ENCODE measurements at places on chromosomes 5 and 9. TPM values are rescaled to one million over a fixed set of nuclear protein-coding genes. Genes with fewer than 3 reads are reported as not detected.

DNA sequence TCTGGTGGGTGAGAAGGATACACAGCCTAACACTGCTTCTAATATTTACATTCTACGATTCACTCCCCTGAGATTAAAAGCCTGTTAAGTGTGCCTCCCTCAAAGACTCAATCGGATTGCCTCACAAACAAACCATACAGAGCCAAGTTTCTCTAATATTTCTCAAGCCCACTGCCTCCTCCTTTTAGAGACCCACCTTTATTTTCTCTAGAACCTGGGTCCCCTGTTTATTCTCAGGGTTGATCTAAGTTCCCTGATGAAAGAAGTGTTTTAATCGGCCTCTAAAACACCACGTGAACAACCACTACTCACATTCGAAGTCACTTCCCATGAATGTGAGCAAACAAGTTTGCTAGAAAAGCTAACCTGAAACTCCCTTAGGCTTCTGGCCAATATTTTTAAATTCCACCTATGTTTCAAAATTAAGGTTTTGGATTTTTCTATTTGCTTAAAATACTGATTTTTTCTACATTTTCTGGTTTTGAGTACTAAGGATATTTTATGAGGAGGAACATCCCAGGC lies 76.5 kb downstream of the GLIS3 start:
- DNase-seq = no peak

- no peak for DNase-seq
Observed at GRCh38 chr5:54520438-54520846, 2.9 kb downstream of the SNX18 start.

Gene GLRA1
- not detected for total RNA-seq

- DNase-seq = no peak
Observed at GRCh38 chr9:71767163-71767775, 1.0 kb downstream of the CEMIP2 start.

Gene TMEFF1
- not detected for total RNA-seq

DNA sequence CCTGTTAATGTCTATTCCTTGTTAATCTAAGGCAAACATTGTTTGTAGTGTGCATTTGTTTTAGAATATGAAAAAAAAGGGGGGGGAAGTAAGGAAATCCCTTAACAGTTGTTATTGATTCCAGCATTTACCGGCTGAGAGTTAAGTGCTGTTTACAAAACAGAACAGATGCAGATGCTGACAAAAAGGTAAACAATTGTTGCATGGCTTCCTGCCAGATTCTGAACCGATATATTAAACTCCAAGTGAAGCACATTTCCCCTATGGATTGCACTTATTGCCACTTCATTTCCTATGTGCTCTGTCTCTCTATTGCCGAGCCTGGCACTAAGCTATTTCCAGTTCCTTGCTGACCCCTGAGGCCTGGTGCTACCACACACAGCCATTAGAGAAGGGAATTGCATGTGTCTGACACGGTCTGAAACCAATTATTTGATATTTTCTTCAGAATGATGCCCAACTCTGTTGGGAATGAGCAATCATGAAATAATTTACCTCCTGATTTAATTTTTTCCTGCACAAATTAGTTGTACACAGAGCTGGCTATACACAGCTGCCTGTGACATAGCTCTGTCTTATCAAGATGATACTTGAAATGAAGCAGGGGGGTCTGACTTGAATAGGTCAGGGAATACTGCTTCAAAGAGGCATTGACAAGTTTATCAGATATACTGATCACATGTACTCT lies 109.8 kb downstream of the KIAA0825 start:
- DNase-seq = no peak

Gene CCDC152
- not detected for total RNA-seq

- DNase-seq = no peak
Observed at GRCh38 chr5:144247131-144247530, 76.5 kb downstream of the KCTD16 start.

Gene FAT2
- 74.9 TPM for total RNA-seq

DNA sequence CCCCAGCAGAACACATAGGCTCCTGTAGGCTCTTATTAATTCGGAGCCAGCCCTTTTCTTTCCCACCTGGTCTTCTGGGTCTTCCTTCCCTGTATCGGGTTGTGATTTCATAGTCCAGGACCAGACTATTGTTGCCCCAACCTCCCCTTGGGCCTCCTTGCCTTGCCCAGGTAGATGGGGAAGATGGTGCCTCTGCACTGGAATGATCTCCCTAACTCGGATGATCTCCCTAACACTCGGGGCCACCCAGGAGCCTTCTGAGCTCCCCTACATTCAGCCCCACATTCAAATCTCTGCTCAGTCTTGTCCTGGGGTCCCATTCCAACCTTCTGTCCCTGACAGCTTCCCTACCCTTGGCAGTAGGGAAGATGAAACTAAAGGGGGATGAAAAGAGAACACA lies 2.7 kb upstream of the IRF1 start:
- peak; percentile 86 for DNase-seq

- DNase-seq = no peak
Observed at GRCh38 chr9:134073500-134073899, 5.7 kb upstream of the BRD3 start.

Gene TRPM6
- total RNA-seq = 9.1 TPM

DNA sequence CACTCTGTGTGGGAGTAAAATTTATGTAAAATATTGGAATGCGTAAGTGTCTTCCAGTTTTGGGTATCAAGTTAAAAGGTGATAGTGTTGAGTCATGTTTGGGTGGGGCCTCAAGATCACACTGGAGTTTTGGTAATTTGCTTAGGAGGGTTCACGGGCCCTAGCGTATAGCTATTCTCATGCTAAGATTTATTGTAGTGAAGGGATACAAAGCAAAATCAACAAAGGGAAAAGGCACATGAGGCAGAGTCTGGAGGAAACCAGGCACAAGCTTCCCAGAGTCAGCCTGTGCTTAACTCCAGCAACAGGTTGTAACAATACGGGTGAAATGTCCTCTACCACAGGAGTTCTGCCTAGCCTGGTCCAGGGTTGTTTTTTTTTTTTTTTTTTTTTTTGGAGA lies 20.2 kb downstream of the HSPA4 start:
- DNase-seq = no peak

DNA sequence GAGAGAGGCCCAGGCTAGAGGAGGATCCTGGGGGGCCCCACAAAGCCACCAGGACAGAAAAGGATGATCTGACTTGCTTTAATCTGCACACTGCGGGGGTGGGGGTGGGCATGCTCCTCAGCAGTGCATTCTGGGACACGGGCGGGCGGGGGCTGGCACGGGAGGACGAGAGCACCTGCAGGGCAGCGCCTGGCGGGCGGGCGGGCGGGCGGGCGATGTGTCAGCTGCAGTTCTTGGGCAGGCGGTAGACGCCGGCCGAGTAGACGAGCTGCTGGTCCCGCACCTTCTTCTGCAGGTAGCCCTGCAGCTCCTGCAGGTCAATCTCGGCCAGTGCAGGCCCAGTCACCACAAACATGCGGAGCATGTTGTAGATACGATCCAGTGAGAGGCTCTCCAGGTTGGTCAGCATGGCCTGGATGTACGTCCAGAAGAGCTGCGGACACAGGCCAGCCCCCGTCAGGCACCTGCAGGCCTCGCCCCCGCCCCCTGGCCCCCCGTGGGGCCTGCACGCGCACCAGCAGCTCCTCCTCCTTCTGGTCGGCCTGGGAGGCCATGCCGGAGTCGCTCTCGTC lies 3.0 kb upstream of the TMEM210 start:
- no peak for DNase-seq

Gene FAM81B
- total RNA-seq = not detected

DNA sequence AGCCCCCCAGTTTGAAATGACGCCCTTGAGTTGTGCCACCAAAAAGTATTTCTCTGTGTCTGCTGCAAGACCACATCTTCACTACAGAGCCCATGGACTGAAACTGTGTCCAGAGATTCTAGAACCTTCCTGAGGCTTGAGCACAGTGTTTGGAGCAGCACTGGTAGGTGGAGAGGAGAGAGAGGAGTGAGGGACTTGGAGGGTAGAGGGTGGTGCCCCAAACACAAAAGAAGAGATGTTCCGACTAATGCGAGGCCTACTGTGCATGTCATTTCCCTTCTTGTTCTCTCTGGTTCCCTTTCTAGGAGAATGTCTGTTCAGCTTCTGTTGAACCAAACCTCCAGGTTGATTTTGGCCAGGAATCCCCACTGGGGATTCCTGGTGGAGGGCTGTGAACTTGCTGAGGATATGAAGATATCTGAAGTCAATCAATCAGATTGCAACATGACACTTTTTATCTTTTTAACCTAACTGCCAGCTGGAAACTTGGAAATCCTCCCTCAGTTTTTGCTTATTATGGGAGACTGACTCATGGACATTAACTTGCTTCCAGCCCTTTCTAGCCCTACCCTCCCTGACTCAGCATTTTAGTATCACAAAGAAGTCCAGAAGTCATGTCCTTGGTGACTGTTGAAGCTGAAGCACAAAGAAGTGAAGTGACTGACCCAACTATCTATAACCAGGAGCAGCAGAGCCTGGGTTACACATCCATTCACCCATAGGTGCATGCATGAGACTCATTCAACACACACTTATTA lies 154.5 kb downstream of the NR3C1 start:
- DNase-seq = no peak

DNA sequence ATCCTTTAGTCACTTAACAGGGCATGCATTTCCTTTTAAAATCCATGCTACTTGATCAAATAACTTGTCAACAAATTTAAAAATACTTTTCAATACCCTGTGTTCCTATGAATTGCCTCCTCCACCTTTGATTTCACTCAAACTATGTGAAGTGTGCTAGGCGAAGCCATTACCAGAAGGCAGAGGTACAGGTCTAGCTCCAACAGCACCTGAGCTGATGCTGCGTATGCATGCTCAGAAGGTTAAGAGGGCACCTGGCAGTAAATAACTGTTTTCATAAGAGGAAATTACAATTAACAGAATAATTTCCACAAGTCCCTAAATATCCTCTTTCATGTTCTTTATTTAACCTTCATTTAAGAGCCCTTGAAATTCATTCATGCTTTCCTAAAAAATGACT lies 251.8 kb downstream of the EFNA5 start:
- DNase-seq = no peak

DNA sequence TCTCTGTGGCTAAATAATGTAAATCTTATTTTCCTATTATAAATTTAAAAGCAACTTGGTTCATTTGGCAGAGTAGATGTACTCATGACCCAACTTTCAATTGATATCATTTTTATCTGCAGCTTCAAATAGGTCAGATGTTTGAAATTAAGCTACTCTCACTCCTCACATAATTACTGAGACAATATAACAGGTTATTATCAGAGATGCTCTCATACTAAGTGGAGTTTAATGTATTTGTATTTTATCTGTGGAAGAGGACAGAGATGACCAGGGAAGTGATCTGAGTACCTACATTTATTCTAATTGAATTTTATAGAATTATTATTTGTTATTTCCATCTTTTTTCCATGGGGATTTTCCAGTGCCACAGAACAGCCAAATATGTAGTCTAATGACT lies 177.4 kb upstream of the PRLR start:
- DNase-seq = no peak

- DNase-seq = no peak
Observed at GRCh38 chr9:95268681-95269080, 48.8 kb downstream of the FANCC start.

GRCh38 chr9:19009391-19009965 lies 23.5 kb downstream of the SAXO1 start:
- no peak for DNase-seq
